ENCODE measurements at places on chromosomes 13 and 19.

DNA sequence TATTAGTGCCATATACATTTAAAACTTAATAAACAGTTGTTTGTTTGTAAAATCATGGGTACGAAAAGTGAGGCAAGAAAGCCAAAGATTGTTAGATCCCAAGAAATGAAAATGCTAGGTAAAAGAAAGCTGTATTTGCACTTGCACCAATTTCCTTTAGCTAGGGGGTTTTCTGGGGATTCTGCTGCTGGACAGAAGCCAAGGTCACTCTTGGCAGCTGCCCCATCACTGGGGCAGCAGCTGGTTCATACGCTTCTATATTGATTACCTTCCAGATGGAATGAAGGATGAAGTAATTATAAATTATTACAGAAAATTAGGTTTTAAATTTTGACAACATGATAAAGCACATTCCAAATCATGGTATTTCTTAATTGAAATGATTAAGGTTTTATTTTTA is 127.4 kb downstream of the SLITRK5 start:
- no peak for DNase-seq

DNA sequence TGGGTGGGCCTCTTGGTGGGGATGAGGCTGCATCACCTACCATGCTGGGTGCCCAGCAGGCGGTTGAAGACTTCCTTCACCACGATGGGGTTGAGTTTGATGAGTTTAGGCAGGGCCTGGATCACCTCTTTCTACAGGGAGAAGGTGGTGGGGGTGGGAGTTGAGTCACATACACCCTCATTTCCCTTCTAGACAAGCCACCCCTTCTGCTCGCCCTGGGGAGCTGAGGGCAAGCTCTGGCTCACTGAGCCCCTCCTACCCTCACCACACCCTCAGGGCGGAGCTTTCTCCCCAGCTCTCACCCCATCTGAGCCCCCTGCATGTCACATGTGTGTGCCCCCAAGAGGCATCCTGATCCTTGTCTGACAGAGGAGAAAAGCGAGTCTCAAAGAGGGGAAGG is 7.6 kb upstream of the RSPH6A start:
- DNase-seq: no peak

DNA sequence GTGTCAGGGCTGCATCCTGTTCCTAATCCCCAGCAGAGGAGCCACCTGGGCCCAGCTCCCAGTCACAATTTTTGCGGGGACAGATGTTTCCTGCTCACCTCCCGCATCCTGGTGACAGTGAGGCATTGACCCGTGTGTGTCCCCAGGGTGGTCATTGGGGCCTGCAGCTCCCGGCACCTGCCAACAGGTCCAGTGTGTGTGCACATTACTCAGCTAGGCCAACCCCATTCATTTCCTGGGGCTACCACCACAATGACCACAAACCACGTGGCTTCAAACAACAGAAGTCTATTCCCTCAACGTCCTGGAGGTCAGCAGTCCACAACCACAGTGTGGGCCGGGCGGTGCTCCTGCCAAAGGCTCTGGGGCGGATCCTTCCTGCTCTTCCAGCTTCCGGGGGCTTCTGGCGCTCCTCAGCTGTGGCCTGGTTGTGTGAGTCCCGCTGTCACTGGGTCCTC is 11.9 kb upstream of the F2RL3 start:
- DNase-seq: no peak

GRCh38 chr13:23432626-23433025 is 876 bp downstream of the SACS start:
- DNase-seq: peak; percentile 42

DNA sequence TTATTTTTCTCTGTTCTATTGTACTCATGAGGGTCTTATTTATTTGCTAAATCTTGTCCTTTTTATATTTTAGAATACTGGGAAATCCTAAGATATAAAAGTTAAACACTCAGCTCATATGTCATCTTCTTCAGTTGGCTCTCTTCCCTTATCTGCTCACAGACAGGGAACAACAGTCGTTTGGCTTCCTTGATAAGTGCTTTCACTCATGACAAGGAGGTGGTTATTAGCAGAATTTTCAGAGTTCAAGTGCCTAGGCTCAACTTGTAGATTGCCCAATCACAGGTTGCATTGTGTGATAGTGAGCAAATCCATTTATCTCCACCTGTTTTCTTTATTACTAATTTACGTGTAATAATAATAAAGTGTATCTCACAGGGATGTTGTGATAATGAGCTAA is 620.3 kb upstream of the PCDH20 start:
- no peak for DNase-seq

GRCh38 chr19:52725528-52725961 is 9.3 kb downstream of the ZNF611 start:
- DNase-seq: no peak

DNA sequence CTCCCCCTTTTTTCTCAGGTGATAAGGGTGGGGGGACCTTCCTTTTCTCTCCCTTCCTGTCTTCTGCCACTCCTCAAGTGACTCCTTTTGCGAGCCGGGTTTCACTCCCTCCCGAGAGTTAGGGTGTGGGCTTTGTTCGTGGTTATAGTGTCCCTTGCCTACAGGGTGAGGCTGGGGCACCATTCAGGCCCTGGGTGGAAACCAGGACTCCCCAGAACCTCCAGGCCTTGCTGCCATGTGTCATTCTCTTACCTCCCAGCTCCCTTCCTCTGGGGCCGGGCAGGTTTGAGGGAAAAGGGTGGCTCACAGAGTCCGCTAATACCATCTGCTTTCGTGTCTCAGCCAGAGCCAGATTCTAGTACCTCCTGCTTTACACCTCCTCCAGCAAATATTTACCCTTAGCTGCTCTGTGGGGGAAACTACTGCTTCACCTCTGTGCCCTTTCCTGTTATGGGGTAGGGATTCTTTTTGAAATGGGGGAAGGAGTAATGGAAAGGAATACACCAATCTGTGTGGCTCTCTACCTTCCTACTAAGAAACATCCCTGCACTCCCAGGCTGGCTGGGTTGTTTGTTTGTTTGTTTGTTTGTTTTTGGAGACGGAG is 2.8 kb downstream of the ACTN4 start:
- DNase-seq: no peak

DNA sequence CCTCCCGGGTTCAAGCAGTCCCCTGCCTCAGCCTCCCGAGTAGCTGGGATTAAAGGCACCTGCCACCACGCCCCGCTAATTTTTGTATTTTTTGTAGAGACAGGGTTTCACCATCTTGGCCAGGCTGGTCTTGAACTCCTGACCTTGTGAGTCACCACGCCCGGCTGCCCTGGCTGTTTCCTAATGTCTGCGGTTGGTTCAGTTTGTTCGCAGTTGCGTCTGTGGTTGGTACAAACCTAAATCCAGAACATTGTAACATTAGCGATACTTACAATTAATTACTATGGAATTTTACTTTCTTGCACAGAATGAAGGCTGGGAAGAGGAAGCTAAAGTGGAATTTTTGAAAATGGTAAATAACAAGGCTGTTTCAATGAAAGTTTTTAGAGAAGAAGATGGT is 38.1 kb downstream of the RNF17 start:
- DNase-seq: no peak

- DNase-seq: no peak
Observed at GRCh38 chr19:30349131-30349730, 23.0 kb upstream of the ZNF536 start.
